ENCODE measurements at places on chromosomes 1 and 21.

DNA sequence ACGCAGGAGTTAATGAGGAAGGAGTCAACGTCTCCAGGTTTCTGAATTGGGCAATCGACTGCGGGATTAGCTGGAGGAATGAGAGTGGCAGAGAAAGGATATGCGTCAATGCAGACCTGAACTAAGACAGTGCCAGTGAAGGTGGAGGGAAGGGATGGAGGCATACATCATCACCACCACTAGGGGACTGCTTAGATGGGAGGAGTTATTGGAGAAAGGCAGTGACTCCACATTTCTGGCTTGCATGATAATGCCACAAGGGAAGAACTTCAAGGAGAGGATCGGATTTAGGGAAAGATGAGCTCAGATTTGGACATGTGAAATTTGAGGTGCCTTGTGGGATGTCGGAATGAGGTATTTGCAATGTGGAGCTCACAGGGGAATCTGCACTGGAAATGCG, 17.5 kb downstream of the VASH2 start:
- no peak for DNase-seq

DNA sequence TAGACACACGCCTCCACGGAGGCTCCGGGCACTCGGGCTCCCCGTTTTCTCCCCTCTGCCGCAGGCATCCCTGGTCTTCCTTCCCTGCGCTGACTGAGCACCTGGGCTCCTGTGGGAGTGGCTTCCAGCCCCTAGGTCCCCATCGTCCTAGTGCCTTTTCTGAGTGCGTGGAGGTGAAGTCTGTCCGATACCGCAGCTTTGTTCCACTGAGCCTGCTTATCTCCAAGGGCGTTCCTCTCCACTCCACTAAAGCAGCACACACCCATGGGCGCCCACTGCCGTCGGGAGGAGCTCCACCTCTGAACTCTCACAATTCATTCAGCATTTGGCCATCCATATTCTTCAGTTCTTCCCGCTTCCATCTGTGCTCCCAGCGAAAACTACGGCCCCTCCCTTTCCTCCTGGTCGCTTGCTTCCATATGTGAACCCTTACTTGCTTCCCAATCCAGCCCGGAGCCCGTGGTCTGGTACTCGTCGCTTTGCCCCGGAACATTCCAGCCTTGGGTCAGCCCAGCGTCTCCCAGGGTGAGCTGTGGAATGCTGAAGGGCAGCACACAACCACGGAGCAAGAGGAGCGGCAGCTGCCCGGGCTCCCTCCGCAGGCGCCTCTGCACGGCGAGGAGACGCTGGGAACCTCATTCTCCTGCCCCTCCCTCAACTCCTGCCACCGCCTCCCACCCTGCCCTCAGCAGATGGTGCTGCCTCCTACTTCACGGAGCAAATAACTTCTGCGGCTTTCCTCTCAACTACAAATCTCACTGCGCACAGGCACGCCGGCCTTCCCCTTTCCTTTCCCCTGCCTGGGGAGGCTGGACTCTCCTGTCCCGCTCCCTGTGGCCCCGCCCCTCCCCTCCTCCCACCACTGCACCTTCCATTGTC, 27.5 kb downstream of the ATP8B2 start:
- peak; percentile 36 for DNase-seq

DNA sequence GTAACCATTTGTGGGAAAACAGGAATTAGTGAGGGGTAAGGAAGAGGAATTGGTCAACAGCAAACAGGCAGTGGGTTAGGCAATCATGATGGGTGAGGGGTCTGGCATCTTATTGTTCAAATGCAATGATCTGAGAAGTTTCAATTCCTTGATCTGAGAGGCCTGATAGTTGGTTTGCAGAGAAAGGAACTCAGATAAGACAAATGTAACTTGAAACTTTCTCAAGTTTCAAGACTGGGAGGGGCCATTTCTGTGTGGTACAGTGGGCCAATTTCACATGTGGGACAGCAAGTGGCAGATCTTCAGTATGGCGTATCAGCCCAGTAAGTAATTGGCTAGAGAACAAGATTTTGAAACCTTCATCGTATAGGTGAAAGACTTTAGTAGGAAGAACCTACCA, 102.5 kb downstream of the XPR1 start:
- no peak for DNase-seq

- peak; percentile 36 for DNase-seq
Measured at GRCh38 chr1:185155600-185156287, 1.0 kb downstream of the TRMT1L start.

- DNase-seq: no peak
Measured at GRCh38 chr1:241841691-241842090, 6.3 kb upstream of the EXO1 start.

DNA sequence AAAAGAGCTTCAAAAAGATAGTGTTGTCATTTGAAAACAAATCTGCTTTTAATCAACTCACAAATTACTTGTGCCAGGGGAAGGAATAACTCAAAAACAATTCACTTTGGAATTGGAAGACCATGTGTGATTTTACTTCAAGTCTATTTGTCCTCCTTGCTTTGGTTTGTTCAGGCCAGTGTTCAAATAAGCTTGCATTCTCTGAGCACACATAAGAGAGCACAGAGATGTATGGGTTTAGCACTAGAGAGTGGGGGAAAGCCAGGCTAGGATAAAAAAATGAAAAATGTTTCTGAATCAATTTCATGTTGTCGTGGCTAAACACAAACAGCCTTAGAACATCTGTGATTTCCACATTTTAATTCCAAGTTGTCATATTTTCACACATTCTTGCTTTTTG, 325.7 kb upstream of the LYPLAL1 start:
- no peak for DNase-seq

- peak; percentile 58 for DNase-seq
Measured at GRCh38 chr21:42063571-42064521, 7.3 kb upstream of the UMODL1 start.

GRCh38 chr1:83762416-83762815, 236.5 kb downstream of the TTLL7 start:
- DNase-seq: no peak

DNA sequence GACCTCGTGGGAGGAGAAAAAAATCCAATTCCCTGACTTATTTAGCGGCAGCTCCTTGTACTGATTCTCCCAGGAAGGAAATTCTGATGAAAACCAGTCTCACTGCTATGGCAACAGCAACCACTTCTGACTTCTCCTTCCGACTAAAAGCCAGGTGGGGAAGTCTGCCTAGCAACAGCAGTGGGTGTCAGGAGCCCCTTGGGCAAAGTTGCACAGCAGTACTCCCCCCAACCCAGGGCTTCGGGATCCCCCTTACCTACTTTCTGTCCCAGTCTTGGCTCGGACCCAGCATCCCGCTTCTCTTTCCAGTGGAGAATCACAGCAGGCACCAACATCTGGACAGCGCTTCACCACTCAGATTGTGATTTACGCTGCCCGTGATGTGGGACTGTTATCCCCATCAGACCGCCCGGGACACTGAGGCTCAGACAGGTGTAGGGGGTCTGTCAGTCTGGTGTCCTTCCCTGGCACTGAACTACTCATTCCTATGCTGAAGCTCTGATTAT, 24.6 kb downstream of the NKAIN1 start:
- no peak for DNase-seq

GRCh38 chr1:33379631-33380354, 51.1 kb downstream of the PHC2 start:
- DNase-seq: no peak

GRCh38 chr21:46425041-46425440, 33.6 kb upstream of the DIP2A start:
- no peak for DNase-seq

- no peak for DNase-seq
Measured at GRCh38 chr1:217484871-217485270, 146.0 kb downstream of the GPATCH2 start.

- DNase-seq: peak; percentile 56
Measured at GRCh38 chr21:14773777-14774345, 227.7 kb upstream of the SAMSN1 start.

- no peak for DNase-seq
Measured at GRCh38 chr1:180184041-180184440, 29.4 kb downstream of the QSOX1 start.

- no peak for DNase-seq
Measured at GRCh38 chr1:212805767-212806166, 14.1 kb downstream of the TATDN3 start.

- DNase-seq: no peak
Measured at GRCh38 chr1:9437961-9438430, 101.3 kb upstream of the SLC25A33 start.

- DNase-seq: no peak
Measured at GRCh38 chr1:17904290-17904689, 149.2 kb downstream of the ACTL8 start.

GRCh38 chr1:240965581-240966091, 353.7 kb upstream of the GREM2 start:
- no peak for DNase-seq

DNA sequence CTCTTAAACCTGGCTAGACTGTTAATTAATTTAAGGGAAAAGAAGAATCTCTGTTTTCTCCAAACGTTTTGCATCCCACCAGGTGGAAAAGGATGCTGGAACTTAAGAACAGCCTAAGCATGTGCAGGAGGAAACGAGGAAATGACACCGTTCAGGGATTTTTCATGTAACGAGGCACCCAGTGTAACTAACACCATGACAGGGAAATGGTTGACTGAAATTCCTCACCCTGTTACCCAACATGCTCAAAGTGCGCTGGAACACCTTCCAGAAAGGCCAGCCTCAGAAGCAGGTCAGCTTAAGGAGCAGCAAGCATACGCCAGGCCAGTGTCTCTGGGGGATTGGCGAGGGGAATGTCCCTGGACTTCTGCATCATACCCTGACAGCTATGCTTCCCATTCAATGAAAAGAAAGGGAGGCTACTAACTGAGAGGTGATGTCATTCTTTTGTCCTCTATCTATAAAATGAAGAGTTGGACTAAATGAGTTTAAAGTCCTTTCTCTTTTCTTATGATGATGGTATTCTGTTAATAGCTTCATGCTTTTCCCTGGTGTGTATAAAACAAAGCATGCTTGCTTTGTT, 21.6 kb downstream of the TNN start:
- no peak for DNase-seq

DNA sequence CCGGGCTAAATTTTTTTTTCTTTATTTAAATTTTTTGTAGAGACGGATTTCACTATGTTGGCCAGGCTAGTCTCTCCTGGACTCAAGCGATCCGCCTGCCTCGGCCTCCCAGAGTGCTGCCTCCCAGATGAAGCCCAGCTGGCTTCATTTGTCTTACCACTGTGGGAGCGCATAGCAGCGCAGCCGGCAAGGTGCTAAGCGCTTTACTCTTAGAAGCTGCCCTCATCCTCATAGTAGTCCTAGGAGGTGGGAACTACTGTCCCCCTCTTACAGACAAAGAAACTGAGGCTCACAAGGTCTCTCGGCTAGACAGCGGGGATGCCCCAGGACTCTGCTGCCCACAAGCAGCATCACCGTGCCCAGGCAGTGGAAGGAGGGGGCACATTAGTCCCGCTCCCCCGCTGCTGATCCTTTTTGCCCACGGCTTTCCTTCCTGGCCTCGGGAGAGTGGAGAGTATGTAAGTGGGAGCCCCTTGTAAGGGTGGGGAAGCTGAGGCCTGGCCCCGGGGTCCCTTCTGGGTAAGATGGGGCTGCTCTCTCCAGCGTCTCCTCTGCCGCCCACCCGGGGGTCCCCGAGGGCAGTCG, 726 bp downstream of the TMEM54 start:
- no peak for DNase-seq

DNA sequence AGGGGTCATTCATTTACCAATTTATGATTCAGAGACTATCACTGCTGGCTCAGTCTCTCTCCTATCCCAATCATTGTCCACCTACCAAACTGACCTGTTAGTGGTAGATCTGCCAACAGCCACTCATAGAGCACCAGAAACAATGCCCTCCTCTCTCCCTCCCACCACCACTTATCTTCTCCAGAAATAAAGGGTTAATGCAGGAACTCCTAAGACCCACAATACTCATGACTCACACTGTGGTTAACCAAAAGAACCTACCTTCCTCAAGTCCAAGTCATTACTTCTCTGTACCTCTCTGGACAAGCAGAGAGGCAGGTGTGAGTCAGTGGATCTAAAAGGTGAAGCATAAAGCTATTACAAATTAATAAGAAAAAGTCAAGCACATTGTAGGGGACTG, 40.9 kb upstream of the CAMK1G start:
- DNase-seq: no peak

GRCh38 chr1:109184687-109185086, 29.0 kb upstream of the SARS1 start:
- no peak for DNase-seq

- no peak for DNase-seq
Measured at GRCh38 chr1:111719135-111719534, 20.1 kb downstream of the INKA2 start.

DNA sequence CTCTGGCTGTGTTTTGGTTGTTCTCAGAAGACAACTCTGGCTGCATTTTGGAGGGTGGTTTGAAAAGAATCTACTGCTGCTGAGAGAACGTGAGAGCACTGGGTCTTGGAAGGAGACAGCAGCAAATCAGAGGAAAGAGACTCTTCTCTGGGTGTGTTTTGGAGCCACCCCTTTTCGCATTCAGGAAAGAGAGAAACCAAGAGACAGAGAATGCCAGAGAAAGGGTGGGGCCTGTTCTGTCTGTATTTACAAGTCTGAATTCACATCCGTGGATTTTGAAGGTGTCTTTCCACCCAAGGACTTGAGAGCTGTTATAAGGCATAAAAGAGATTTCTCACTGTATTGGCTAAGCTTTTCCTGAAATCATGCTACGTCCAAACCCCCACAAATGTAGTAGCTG, 187.2 kb downstream of the C1orf94 start:
- DNase-seq: no peak

- no peak for DNase-seq
Measured at GRCh38 chr1:26999440-26999987, 6.0 kb downstream of the TRNP1 start.

- no peak for DNase-seq
Measured at GRCh38 chr1:162299018-162299417, 77.6 kb downstream of the SPATA46 start.

DNA sequence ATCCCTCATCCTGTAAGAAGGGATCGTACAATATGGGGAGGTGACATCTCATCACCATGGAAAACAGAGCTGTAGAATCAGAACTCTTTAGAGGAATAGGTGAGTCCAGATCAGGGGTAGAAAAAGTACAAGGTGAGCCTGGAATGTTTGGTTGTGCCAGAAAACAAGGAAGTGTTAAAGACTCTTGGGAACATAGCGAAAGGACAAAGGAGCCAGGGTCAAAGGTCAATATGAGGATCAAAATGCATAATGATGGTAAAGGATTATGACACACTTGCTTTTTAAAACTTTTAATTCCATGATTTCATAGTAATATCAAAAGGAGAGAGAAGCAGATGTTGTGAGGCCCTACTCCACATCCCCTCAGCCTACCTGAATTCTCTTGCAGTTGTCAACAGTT, 19.2 kb upstream of the TRIM33 start:
- no peak for DNase-seq

DNA sequence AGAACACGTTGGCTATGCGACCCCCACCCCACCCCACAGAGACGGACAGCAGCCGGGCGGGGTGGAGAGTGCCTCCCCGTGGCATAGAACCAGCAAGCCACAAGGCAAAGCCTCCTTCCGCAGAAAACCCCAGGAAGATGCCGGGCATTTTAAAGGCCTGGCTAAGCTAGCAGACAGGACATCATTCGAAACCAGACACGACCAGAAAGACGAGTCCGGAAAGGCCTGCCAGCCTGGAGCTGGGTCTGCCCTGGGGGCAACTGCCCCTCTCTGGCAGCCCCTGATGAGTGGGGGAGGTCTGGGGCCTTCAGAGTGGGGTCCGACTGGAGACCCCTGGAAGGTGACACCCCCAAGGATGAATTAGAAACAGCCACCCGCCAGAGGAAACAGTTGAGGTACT, 8.5 kb downstream of the FTCD start:
- DNase-seq: no peak
